ENCODE measurements at places on chromosomes 16 and 17.

- DNase-seq: no peak
Observed at GRCh38 chr17:42005166-42005565, 12.1 kb downstream of the DNAJC7 start.

- DNase-seq: no peak
Observed at GRCh38 chr16:89442990-89443726, 47.2 kb downstream of the ANKRD11 start.

GRCh38 chr16:52446080-52446479, 100.9 kb downstream of the TOX3 start:
- DNase-seq: no peak

GRCh38 chr17:35540589-35541404, 3.3 kb upstream of the SLFN12L start:
- no peak for DNase-seq

DNA sequence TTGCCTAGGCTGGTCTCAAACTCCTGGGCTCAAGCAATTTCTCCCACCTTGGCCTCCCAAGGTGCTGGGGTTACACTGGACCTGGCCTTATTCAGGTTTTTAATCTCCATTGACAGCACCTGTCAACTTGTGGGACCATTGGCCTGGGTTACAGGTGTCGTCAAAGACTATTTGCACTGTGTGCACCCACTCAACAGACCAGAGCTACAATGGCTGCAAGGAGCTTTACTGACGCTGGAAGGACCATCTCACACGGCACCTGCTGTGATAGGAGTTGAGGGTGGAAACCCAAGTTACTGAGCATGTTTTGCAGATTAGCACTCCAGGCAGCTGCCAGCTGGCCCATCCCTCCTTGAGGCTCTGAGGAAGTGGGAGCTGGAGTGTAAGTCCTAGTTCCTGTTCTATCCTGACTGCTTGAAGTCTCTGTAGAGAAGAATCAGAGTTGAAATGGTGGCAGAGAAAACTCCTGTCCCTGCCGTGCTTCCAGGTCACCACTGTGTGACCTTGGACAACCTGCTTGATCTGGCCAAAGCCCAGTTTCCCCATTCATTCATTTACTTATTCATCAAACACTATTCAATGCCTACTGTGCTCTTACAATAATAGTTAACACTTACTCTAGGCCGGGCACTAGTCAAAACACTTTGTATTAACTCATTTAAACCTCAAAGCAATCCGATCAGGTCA, 42.4 kb upstream of the LONP2 start:
- no peak for DNase-seq

- DNase-seq: no peak
Observed at GRCh38 chr17:65987988-65988387, 203.9 kb downstream of the CEP112 start.

- DNase-seq: peak; percentile 39
Observed at GRCh38 chr17:65559804-65560627, 1.4 kb downstream of the AXIN2 start.

- DNase-seq: peak; percentile 5
Observed at GRCh38 chr17:47692895-47693730, 848 bp upstream of the TBKBP1 start.

DNA sequence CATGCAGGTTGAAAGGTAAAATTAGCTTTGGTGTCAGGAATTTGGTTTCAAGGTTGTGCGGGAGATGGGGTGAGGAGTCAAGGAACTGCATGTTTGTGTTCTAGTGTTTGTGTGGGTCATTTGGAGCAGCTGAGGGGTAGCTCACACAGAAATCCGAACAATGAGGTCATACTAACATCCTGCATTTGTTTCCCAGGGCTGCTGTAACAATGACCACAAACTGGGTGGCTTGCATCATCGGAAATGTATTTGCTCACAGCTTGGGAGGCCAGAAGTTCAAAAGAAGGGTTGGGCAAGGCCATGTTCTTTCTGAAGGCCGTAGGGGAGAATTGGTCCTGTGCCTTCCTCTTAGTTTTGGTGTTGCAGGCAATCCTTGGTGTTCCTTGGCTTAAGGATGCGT, 287.4 kb downstream of the HAPSTR1 start:
- no peak for DNase-seq

GRCh38 chr16:88077328-88078108, 126.3 kb downstream of the BANP start:
- DNase-seq: no peak

DNA sequence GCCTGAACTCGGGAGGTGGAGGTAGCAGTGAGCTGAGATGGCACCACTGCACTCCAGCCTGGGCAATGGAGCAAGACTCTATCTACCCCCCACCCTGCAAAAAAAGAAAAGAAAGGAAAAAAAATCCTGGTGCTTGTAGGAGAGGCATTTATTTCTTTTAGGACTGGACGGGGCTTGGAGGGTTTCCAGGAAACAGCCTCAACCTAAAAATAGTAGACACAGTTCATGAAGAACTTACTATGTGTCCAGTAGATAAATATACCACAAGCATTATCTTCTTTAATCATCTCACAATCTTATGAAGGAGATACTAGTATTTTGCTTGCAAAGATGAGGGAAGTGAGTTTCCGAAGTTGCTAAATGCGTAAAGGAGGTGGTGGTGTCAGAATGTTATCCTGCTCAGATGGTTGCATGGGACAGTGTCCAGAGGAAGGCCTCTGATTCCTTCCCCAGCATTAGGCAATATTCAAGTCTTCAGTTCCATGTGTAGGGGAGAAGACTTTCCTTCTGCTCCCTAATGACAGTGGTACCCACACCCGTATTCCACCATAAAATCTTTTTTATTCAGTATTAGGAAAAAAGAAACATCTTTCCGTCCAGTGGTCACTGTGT, 263.2 kb downstream of the WWOX start:
- DNase-seq: no peak

- DNase-seq: no peak
Observed at GRCh38 chr16:75114179-75114945, 2.2 kb downstream of the LDHD start.

- no peak for DNase-seq
Observed at GRCh38 chr16:19974607-19975006, 90.0 kb upstream of the GPRC5B start.

DNA sequence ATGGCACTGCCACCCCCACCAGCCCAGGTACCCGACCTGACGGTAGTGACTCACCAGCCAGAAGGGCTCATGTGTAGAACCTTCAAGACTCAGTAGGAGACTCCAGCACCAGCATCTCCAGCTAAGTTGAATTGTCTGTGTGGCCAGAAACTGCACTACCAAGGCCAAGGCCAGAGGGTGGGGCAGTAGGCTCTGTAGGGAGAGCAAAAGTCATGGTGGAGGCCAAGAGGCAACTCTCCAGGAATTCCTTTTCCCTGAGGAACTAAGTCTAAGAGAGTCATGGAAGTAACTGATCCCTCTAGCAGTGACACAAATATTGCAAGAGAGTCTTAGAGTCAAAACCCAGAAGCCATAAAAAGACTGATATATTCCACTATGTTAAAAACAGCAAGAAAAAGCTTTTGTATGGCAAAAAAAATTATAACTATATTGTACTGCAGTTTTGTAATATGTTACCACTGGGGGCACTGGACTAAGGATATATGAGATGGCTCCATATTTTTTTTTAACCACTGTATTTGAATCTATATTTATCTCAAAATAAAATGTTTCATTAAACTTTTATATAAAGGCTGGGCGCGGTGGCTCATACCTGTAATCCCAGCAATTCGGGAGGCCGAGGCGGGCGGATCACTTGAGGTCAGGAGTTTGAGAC, 30.2 kb upstream of the GUCY2D start:
- no peak for DNase-seq

DNA sequence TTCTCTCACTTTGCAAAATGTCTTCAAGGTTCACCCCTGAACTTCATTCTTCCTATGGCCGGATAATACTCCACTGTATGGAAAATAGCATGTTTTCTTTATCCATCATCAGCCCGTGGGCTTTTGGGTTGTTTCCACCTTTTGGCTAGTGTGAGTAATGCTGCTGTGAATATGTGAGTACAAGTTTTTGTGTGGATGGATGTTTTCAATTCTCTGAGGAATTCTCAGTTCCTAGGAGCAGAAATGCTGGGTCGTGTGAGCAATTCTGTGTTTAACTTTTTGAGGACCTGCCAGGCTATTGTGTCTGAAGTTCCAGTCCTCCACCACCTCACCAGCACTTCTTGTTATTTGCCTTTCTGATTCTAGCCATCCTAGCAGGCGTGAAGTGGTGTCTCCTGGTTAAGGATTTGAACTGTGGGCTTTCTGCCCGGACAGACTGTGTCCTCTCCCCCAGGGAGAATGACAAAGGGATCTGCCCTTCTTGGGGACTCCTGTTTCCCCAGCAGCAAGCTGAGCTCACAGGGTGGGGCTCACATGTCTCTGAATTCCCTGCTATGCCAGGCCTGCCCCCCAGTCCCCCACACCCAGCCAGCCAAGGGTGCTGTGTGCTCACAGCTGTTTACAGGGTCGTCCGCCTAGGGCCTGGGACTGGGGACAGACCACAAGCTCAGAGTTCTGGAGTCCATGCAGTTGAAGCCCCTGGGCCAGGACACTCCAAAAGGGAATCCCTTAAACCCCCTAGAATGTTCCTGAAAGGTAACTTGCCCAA, 92.2 kb upstream of the CIBAR2 start:
- no peak for DNase-seq
